ENCODE measurements at places on chromosomes 3 and 15.

DNA sequence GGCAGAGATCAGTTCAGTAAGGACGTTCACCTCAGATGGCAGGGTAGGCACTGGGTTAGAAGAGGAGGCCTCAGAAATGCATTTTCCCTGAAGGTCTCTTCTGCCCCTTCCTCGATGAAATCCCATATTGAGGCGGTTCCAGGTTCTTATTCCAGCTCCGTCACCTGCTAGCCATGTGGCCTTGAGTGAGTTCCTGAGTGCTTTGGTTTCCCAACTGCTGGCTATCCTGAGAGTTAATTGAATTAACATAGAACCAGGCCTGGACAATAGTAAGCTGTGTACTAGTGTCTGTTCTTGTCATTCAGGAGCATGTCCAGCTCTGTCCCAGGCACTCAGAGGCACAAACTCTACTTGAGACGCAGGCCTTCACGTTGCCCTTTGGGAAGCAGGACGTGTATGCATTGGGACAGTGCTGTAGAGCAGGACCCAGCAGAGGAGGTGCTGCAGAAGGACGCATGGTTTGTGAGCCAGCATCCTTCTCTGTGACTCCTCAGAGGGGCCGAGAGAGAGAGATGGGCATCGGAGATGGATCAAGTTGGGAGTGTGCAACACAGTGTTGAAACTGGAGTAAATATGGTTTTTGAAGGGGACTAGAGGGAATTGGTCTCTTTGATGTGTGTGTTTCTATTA, 114.2 kb downstream of the ASB7 start:
- no peak for ATAC-seq

DNA sequence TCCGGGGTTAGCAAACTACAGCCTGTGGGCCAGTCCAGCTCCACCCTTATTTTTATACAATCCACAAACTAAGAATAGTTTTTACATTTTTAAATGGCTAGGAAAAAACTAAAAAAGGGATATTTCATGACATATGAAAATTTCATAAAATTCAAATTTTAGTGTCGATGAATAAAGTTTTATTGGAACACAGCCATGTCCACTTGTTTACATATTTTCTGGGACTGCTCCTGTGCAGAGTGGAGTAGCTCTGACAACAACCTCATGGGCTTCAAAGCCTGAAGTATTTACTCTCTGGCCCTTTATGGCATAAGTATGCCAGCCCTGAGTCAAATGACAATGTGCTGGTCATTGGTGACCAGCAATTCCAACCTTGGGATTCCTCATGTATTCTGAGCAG, 17.2 kb downstream of the EFCC1 start:
- ATAC-seq, result no peak

GRCh38 chr3:169748670-169749069, 16.2 kb downstream of the TERC start:
- ATAC-seq, result peak; percentile 80

DNA sequence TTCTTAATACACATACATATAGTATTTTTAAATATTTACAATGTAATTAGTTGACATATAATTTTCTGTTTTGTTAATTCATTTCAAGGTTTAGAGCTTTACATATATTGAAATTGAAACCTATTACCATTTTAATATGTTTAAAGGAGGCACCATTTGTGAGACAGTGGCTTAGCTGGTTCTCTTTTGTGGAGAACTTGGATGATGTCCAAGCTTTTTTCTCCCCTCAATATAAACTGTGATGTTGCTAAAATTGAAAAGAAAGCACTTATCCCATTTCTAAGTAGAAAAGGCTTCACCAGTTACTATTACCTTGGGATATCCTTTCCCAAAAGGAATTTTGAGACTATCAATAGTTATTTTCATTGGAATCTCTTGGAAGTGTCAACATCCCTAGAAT, 707.2 kb downstream of the NTRK3 start:
- no peak for ATAC-seq

GRCh38 chr3:16723978-16724377, 118.8 kb upstream of the DAZL start:
- ATAC-seq, result no peak

All from activated T-helper 17 cell treated with anti-CD3 and anti-CD28 coated beads, Interleukin-2, amount 50 U/mL, for 72 hours (primary cell).